Activated CD4-positive, CD25-positive, alpha-beta regulatory T cell treated with anti-CD3 and anti-CD28 coated beads, Interleukin-2, amount 50 U/mL, for 24 hours (primary cell): ENCODE measurements at places on chromosomes 11 and 22.

DNA sequence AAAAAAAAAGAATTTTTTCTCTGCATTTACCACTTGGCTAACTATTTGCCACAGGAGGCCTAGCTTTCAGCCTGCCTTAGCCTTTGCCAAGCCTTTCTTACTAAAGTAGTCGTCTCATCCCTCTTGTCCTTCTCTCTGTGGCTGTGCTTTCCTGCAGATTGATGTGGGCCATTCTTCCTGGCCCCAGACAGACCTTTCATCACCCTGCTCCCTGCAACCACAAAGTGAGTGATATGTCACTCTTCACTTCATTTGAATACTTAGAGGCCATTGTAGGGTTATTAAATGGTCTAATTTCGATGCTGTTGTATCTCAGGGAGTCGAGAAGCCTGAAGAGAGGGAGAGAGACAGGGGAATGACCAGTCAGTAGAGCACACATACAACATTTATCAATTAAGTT is 37.6 kb downstream of the ART5 start:
- ATAC-seq = no peak

DNA sequence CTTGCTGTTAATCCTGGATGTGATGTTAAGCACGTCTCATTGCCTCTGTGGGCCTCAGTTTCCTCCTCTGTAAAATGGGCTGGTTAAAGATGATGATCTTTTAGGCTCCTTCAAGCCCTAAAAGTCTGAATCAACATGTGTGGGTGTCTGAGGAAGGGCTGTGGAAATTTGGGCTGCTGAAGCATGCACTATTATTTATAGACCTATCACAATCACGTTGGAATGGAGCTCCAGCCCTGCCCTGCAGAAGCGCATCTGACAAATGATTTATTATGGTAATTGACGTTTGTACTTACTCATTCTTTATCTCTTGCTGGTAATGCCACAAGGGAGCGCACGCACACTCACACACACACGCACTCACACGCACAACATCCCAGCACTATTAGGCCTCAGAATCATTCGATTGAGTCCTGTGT is 20.4 kb downstream of the P2RX3 start:
- ATAC-seq = no peak

DNA sequence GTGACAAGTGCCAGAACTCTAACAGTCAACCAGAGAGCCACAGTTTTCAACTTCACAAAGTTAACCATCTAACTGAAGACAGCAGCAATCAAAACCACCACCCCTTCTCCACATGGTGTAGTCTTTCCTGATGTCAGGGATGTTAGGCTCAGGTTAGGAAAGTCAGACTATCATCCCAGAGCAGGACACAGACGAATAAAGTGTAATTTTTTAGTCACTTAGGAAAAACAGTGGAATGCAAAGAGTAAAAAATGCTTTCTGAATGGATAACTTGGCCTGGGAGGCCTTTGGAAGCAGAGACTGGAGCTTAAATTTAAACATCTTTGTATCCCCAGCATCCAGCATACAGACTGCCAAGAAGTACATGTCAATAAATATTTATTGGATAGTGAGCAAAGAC is 15.4 kb downstream of the OR51B4 start:
- ATAC-seq = no peak

- no peak for ATAC-seq
Measured at GRCh38 chr11:75334976-75335375, 16.5 kb downstream of the ARRB1 start.

- ATAC-seq = no peak
Measured at GRCh38 chr11:132312701-132313111, 942.3 kb downstream of the NTM start.

- ATAC-seq = no peak
Measured at GRCh38 chr11:106059617-106060016, 17.5 kb downstream of the KBTBD3 start.

DNA sequence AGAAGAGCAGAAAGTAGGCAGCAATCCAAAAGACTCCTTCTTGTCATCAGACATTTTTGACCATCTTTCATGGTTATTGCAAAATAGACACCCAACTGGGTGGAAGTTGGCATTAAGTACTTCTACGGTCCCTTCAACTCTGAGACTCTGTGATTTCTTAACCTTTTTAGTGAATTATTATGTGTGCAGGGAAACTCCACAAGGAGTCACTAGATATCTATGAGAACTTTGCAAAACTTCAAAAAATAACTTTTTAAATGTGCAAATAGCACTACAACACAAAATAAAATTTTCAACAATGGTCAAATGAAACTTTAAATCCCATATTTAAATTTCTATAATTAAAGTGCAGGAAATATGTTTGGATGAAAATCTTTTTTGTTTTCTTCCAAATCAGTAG is 88.7 kb downstream of the SLC17A6 start:
- ATAC-seq = no peak

GRCh38 chr22:44441401-44442185 is 56.4 kb downstream of the RTL6 start:
- no peak for ATAC-seq

GRCh38 chr11:34890812-34891211 is 25.4 kb downstream of the APIP start:
- no peak for ATAC-seq
